ENCODE measurements at places on chromosomes 6 and 20.

GRCh38 chr6:44094403-44095242, 32.6 kb downstream of the MRPL14 start:
- no peak for ATAC-seq

DNA sequence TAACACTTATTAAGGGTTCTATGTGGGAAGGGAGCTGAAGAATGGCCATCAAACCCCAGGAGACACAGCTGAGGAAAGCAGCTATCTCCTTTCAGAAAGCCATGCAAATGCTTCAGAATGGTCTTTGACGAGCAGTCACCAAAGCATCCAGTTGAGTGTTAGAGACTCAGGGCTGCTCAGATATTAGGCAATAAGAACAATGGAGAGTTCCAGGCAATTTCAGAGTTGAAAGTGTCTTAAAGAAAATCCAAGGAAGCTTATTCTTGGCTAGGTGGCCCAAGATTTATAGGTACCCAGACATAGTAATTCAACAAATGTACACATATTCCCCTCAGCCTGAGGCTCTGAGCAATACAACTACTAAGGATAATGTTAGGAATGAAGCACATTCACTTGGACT, 180.1 kb upstream of the SOX4 start:
- no peak for ATAC-seq

- no peak for ATAC-seq
Observed at GRCh38 chr6:106170030-106170791, 84.1 kb downstream of the PRDM1 start.

DNA sequence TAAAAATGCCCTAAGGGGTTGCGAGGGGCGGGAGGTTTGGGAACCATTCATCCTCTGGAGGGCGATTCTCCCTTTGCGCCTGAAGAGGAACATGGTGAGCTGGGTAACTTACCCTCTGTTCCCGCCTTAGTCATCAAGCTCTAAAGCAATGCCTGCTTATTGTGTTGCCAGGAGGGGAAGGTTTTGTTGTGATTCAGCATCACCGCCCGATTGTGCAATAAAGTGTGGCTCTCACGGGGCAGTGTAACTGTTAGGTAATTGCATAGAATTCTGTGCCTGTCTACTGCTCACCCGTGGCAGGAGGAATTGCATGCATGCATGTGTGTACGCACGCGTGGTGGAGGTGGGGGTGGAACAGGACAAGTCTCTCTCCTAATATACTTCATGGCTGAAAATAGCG, 95.5 kb upstream of the AGPAT4 start:
- no peak for ATAC-seq
